Putamen (tissue), 1 donor: ENCODE measurements at places on chromosomes 12 and 14.
A peak's percentile ranks its signal among the peaks of the same experiment; 100 is the strongest.

- peak; percentile 60 for DNase-seq
These were observed 130.7 kb downstream of the DIO2 start for GRCh38 chr14:80080601-80081000.

- no peak for DNase-seq
These were observed 569 bp upstream of the RGS6 start for GRCh38 chr14:71931492-71932228.

DNA sequence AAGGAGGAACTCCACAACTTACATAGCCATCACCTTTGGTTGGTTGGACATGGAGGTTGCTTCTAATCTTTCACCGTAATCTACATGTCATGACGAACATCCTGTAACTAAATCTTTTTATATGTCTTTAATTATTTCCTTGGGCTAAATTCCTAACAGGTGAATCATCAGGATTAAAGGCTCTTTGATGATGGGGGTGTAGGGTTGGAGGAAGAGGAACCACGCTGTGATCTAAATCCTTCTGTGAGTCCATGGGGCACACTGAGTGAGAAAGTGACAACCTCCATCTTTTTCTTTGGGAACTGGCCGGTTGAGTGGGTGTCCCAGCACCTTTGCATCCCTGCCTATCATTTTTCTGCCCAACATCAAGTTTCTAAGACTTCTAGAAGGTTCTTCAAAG lies 31.1 kb upstream of the MAP1LC3B2 start:
- no peak for DNase-seq

DNA sequence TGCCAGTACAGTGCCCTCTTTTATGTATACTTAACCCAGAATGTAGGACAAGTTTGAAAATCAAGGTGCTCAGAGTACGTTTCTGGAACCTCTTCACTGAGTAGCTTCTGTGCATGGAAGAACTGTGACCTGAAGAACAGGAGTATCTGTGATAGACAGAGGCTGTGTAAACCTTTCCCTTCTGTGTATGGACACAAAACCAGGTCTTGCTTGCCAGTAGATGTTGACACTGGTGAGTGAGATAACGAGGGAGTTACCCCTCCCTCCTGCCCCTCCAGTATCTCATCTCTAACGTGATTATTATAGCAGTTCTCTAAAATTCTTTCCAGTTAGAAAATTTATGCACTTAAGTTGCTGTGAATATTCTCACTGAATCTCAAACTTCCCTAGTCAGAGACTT lies 170.8 kb downstream of the RPL10L start:
- no peak for DNase-seq

DNA sequence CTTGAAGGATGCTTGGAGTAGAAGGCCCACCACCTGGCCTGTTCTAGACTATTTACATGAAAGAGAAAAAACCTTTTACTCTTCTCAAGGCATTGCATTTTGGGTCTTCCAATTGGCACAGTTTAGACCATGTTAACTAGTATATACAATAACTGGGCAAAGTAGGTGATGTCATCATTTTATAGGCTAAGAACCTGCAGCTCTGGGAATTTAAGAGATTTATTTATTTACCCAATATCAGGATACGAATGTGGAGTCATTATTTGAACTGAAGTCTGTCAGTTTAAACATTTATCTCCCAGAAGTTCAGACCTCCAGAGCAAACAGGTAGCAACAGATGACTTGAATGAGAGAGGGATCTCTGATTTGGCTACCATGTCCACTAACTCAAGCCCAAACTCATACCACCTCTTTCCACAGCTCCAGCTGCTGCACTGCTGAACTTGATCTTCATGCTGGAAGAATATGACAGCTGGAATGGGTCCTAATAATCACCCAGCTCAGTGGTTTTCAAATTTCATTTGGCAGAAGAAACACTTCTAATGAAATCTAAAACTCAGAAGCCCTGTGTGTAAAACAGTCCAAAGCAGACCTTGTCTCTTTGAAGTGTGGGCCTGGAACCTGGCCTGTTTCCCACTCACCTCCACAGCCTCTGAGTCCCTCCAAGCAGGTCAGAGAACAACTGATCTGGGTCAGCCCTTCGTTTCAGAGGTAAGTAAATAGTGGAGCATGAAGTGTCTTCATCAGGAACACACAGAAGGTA lies 179.2 kb downstream of the EMP1 start:
- no peak for DNase-seq

DNA sequence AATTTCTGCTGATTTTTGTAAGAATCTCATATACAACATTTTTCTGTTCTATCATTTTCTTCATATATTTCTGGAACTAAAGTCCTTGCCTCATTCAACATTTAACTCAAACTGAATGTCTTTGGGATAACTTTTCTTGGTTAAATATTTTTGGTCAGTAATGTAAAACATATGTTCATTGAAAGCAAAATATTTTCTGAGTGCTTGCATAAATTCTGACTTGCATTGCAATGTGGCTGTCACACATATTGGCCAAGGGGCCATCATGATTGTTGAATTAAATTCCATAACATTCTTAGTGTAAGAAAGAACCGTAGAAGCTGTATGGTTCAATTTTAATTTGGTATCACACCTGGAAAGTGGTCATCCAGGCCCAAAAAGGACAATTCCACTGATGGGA lies 369.4 kb downstream of the GALC start:
- DNase-seq, result no peak

GRCh38 chr12:110537605-110538409 lies 35.7 kb downstream of the RAD9B start:
- DNase-seq, result no peak

DNA sequence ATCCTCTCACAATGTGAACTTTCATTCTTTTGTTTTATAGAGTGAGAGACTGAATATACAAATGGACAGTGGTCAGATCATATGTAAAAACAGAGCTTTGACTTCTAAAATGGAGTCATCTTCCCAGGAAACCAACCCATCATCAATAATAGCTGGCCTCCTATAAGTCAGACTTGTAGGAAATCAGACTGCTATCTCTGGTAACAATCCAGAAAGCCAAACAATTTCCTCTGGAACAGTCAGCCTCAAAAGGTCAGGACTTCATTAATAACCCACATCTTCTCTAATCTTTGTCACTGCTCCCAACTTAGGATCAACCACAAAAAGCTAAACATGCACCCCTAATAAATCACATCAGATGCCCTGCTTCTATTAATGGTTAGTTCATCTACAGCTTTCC lies 227.9 kb upstream of the G2E3 start:
- DNase-seq, result no peak

- DNase-seq, result no peak
These were observed 72.1 kb upstream of the SRSF5 start for GRCh38 chr14:69694730-69695281.

DNA sequence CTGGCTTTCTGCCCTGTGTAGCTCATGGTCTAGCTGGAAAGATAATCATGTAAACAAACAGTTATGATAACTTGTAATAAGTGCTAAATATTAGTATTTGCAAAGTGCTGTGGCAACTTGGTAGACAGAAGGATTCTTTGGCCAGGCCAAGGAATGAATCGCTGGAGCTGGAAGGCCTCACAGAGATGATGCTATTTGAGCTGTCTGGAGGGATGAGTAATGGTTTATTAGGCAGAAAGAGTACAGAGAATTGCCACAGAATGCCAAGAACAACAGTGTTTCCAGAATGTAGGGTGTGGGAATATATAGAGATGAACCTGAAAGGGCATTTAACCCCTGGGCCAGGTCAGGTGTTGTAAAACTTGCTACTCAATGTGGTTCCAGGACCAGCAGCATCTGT lies 27.6 kb downstream of the OTX2 start:
- no peak for DNase-seq

DNA sequence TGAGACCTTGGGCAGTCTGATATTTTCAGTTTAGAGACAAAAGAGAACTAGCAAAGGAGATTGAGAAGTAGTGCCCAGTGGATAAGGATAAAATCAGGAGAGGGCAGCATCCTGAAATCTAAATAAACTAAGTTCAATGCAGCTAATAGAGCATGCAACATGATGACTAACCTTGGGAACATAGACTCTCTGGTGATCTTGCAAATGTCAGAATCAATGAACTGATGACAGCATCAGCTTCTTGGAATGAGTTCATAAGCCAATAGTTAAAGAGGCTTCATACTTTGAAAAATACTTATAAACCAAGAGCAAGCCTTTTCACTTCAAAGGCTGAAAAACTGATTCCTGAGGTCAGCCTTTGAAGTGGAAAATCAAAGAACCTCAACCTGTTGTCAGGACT lies 8.2 kb downstream of the TAS2R19 start:
- no peak for DNase-seq

- no peak for DNase-seq
These were observed 67.0 kb downstream of the PRMT8 start for GRCh38 chr12:3557791-3558620.

DNA sequence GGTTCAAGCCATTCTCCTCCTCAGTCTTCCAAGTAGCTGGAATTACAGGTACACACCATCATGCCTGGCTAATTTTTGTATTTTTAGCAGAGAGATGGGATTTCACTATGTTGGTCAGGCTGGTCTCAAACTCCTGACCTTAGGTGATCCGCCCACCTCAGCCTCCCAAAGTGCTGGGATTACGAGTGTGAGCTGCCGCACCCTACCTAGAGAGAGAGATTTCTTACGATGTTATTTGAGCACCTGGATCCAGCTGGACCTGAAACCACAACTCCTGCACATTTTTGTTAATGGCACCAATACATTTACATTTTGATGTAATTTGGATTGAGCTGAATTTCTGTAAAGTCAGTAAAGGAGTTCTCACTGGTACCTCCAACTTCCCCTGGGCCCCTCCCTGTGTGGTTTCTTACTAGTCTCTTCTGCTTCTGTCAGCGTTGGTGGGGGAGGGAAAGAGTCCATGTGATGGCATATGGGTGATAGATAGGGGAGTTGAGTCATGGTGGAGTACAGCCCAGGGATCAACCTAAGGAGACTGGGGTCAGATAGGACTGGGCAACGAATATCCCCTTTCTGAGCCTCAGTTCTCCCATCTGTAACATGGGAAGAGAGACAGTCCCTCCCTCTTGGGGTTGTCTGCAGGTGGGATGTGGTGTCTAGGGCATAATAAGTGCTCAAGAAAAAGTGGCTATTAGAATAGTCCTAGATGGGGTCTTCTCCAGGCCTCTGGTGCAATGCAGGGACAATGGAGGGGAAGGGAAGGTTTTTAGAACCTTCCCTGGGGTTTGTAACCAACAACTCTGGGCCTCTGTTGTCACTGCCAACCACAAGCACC lies 83.3 kb upstream of the MED13L start:
- no peak for DNase-seq

DNA sequence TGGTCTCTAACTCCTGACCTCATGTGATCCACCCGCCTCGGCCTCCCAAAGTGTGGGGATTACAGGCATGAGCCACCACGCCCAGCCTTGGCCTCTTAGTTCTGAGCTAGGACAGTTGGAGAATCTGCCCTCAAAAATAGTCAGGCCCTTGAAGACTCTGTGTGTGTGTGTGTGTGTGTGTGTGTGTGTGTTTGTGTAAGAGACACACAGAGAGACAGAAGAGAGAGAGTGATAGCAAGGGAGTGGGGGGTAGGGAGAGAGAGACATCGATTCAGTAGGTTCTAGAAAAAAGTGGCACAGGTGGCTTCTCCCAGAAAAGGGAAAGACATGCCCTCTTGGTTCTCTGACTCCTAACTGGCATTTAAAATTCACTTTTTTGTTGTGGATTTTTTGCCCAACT lies 5.4 kb downstream of the HNF1A start:
- DNase-seq, result no peak

DNA sequence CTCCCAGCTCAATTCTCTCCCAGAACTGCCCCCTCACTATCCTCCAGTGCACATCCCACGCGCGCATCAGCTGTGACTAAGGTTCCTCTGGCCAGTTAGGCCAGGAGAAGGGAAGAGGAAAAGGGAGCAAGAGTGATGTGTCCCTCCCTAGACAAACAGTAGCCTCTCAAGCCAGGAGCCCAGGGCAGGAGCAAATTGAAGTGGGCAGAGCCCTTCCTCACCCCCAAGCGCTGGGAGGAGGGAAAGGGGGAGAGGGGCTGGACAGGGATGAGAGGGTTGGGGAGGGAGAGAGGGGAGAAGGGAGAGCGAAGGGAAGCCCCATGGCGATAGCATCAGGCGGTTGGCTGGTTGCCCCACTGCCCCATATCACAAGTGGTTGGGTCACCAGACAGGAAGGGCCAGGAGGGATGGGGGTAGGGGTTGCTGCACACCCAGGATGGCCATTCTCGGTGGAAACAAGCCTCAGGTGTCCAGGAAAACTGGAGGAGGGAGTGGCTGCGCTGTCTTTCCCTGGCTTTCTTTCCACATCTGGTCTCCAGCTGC lies 1.1 kb downstream of the CD63 start:
- no peak for DNase-seq

DNA sequence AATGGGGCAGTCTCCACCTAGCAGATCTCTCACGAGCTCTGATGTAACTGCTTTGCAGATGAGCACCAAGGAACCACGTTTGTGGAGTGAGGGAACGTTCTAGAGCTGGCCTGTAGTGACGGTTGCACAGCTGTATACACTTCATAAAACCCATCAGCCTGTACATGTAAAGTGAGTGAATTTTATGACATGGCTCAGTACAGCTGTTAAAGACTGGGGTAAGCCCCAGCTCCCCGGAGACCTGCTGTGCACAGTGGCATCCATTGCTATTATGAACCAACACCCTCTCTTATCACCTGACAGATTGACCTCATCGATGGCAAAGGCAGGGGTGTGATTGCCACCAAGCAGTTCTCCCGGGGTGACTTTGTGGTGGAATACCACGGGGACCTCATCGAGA lies 20.6 kb downstream of the KMT5A start:
- DNase-seq, result no peak

DNA sequence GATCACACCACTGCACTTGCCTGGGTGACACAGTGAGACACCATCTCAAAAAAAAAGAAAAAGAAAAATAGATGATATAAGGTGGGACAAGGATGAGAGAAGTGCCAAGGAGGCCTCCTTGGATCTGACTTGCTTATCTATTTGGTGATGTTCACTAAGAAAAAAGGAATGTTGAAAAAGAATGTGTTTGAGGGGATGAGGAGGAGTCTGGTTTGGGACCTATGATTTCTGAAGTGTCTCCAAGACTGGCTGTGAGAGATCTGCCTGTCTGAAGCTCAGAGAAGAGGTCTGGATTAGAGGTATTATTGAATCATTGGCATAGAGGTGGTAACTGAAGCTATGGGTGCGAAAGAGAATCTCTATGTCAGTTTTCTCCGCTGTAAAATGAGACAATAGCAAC lies 42.8 kb downstream of the BCAT1 start:
- no peak for DNase-seq

DNA sequence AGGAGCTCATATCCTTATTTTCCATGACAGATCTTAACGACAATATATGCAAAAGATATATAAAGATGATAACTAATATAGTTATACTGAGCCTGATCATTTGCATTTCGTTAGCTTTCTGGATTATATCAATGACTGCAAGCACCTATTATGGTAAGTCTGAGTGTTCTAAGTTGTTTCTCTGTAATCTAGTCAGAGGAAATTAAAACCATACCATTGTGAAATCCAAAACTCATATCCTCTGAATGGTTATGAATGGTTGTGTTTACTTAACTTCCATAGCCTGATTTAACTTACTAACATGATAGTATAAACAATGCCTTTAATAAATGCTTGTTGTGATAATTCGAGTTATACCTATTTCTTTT lies 760 bp downstream of the TMEM19 start:
- no peak for DNase-seq
